IPS-NIHi11 (cell line): ENCODE measurements at places on chromosomes 6 and 20.

DNA sequence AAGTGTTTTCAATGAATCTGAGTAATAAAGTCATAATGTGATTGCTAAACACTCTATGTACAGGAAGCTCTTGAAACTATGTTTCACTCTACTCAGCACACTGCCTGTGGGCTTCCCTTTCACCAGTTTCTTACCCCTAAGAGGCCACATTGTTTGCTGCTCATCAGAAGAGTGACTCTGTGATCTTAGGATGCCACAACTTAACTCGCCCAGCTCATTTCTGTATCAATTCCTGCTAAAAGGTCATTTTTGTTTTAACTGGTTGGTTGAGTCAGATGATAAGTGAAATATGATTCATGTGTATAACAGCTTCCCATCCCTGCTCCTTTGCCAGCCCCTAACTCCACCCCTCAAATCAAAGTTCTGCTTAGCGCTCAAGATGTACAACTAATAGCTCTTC, 9.8 kb upstream of the NDUFAF4 start:
- DNase-seq = no peak

DNA sequence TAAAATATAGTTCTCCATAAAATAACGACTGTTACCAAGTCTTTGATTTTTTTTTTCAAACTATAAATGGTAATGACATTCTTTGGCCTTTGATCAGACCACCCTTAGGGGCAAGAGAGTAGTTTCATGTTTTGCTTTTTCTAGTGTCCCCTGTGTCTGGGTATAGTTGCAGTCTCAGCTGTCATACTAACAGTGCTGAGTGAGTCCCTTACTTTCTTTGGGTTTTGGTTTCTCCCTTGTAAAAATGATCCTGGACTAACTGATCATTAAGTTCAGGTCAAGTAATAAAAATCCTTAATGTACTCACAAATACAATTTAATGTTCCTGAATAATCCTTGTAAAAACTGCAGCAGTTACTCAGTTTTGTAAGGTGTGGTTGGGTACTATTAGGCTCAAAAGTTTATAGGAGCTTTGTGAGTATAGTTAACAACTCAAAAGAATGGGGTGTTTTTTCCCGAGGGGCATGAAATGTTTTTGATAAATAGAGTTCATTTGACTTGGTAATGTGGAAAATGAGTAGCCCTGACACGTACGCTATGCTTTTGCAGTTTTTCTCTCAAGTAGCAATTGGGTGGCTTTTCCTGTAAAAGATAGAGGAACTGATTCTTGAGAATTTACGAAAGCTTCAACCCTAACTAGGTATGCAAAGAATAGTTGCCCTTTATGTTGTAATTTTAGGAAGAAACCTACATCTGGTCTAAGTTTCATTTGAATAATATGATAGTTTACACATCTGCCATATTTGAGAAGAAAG, 6.2 kb downstream of the PTPN1 start:
- no peak for DNase-seq

- no peak for DNase-seq
These were observed 110.2 kb downstream of the NFATC2 start for GRCh38 chr20:51432251-51432784.

DNA sequence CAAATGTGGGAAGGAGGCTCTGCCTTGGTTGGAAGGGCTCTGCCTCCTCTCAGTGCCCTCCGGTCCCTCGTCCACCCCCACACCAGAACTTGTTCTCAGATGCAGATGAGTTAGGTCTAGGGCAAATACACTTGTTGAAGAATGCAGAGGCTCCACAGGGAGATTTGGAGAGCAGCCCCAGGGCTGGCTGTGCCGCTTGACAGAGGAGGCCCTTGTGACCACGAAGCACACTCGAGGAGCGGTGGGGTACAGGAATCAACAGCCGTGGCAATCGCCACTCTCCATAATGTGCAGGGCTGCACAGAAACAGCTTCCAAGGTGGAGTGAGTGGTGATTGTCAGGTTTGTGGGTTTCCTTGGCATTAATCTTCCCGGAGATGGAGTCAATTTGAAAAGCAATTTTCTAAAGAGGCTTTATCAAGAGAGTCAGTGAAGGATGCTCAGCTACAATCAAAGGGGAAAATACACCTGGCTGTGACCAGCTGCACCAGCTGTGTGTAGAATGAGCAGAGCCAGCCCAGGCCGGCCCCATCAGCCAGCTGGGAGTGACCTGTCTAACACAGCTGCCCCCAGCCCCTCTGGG, 59.5 kb downstream of the BFSP1 start:
- no peak for DNase-seq
